ENCODE measurements at places on chromosomes 7 and 10.

GRCh38 chr7:125651823-125652528 is 722.4 kb upstream of the POT1 start:
- DNase-seq = no peak

DNA sequence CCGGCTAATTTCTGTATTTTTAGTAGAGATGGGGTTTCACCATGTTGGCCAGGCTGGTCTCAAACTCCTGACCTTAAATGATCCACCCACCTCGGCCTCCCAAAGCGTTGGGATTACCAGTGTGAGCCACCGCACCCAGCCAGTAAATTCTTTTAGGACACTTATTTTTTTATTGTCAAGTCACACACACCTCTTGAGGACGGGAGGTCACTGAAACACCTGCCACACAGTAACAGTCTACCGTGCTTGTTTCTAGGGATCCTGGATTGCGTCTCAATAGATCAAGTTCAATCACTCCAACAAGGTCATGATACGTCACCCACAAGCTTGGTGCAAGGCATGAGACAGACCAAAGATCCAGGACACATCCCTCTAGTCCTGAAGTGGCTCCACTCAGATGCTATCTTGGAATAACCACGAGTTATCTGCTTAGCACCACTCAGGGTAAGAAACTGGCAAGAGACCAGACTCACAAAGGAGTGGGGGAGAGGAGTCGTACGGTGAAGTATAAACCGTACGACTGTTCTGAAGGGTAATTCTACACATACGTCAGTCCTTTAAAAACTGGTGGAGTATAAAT is 58.9 kb upstream of the NCAPG2 start:
- DNase-seq = no peak

GRCh38 chr10:48474765-48475365 is 130.0 kb downstream of the ARHGAP22 start:
- no peak for DNase-seq

DNA sequence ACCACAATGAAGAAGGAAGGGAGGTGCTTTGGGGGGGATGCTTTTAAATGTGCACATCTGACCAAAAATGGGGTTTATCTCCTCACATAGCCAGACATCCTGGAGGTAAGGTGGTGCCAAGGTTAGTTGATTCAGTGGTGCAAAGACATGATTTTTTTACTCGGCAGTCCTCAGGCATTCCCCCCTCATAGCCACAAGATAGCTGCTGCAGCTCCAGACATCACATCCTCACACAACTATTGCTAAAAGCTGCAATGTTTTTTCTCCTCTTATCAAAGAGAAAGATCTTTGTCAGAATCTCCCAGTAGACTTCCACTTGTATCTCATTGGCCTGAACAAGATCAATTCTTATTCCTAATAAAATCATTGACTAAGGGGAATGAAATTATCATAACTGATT is 141.3 kb upstream of the ZNF438 start:
- DNase-seq = no peak

- DNase-seq = no peak
These were observed 93.8 kb downstream of the WDR37 start for GRCh38 chr10:1149793-1150637.

DNA sequence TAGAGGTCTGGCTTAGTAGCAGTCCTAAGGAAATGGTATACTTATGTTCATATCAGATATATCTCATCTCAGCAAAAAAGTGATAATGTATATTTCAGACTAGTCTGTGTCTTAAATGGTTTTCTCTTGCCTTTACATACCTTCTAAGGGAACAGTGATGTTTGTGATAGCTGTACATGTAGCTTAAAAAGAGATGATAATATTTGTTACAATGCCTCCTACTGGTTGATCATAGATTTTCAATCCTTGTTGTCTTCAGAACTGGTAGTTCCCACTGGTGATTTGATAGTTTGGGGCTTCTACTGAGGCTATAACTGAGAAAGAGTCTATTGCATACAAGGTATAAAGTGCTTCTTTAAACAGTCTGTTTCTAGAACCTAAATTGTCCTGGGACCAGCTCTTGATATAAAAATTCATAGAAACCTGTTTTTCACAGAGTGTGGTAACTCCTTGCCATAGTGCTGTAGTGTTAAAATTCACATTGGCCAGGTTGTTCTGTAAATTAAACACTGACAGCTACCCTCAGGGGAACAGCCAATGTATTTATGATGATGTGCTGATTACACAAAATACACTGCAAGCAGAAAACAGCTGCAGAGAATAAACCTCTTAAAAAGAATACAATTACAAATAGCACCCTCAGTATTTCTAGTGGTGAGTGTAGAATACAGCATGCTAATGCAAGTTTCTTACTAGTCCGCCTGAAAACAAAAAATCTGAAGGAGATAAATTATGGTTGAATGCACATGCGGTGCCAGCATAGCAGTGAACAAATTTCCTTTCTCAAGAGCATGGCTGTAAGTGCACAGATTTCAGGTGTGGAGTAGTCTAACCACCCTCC is 90.3 kb downstream of the BTRC start:
- DNase-seq = peak; percentile 56

DNA sequence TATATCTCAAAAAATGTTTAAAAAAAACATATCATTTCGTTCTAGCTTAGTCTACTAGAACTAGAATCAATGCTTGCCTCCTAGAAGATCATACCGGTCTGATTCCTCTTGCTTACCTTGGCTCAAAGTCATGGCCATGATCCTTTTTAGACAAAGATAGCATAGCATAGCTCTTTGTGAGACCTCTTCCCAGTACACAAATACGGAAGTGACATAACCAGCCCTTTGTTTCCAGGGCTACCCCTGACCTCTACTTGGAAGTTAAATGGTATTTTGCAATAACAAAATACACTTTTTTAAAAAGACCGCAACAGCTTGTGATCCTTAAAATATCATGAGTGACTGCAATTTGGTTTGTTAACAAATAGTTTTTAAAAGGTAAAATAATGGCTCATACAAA is 130.7 kb upstream of the NOBOX start:
- DNase-seq = no peak

GRCh38 chr10:30828680-30829079 is 199.1 kb upstream of the LYZL2 start:
- DNase-seq = no peak

DNA sequence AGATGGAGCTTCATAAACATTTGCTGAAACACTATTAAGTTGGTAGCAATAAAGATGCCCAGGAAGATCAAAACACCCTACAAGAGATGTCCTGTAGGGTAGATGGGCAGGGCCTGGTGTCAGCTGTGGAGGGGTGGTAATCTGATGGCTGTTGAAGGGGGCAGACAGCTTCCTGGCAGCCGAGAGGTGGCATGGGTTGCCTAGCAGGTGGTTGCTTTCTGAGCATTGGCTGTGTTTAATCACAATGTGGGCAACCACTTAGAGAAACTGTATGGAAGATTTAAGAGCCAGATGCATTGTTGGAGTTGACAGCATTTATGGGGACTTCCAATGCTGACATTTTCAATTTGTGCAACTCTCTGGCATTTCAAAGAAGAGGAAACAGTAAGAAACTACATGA is 79.9 kb upstream of the SLC26A5 start:
- no peak for DNase-seq

- DNase-seq = no peak
These were observed 8.7 kb downstream of the CPXM2 start for GRCh38 chr10:123882681-123883445.

DNA sequence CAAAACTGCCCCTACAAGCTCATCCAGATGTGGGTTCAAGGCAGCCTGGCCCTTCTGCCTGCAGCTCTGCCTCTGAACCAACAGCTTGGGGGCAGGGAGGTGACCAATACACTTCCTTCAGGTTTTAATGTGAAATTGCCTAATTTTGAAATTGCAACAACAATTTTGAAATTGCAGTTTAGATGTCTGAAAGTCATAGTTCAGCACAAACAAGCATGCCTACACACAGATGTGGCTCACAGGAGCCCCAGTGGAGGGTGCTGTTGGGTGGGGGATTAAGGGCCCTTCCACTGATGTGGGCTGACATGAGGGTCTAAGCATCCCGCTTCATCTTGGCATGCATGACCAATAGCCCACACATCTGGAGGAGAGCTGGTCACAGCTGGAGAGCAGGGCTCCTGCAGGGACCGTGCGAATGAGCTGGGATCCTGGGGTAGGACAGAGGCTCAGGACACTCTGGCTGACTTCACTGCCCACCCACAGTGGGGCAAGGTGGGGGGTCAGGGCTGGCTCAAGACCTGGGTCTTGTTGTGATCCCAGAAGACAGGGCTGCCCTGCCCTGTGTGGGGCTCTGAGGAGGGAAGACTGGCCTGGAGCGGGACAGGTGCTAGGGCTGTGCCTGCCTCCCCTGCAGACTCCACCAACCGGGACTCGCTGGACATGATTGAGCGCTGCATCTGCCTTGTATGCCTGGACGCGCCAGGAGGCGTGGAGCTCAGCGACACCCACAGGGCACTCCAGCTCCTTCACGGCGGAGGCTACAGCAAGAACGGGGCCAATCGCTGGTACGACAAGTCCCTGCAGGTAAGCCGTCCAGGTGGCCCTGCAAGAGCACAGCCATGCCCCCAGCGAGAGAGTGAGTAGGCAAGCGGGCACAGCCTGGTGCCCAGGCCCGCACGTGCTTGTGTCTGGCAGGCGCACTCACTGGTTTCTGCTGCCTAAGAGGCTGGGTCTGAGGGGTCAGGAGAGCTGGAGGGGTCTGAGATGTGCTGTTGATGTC is 32.3 kb downstream of the CHAT start:
- no peak for DNase-seq

GRCh38 chr7:80207501-80207900 is 72.9 kb downstream of the GNAI1 start:
- DNase-seq = no peak

DNA sequence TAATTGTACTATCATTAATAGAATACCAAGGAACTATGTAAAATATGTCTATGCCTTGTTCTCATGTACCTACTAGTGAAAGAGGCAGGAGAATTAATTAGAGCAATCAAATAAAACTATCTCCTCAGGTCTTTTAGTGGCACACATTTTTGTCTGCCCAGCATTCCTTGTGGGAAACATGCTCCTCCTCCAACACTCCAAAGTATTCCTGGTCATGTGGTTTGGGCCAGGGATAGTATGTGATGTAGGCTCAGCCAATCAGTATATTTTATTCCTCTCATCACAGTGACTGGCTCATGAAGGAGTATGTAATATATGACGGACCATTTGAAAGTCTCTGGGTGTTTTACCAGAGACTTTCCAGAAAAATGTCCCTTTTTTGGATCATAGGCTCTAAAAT is 16.7 kb upstream of the SYPL1 start:
- no peak for DNase-seq

- peak; percentile 76 for DNase-seq
These were observed 4.5 kb upstream of the LRRC4 start for GRCh38 chr7:128035712-128036111.

DNA sequence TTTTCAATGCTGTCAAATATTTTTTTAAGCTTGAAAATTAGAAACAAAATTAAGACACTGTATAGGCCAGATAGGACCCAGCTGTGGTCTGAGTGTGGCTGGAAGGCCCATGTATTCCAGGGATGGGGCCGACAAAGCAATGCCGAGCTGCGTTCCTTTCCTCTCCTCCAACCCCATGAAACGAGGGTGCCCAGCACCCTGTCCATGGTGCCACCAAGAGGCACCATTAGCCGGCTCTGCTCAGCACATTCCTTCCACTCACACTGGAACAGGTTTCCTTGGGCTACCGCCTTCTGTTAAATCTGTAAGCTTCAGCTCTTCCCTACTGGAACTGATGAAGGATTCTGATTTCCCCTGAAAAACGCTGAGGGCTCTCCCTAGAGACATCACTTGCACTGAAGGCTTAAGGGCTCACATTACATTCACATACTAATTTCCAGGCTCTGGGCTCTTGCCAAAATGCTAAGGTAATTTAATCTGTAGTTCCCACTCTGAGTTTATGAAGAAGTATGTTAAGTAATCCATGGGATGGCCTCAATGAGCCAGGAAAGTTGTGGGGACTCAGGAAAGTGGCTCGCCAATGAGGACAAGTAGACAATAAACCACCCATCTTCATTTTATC is 73.7 kb upstream of the CAMK2B start:
- DNase-seq = no peak

DNA sequence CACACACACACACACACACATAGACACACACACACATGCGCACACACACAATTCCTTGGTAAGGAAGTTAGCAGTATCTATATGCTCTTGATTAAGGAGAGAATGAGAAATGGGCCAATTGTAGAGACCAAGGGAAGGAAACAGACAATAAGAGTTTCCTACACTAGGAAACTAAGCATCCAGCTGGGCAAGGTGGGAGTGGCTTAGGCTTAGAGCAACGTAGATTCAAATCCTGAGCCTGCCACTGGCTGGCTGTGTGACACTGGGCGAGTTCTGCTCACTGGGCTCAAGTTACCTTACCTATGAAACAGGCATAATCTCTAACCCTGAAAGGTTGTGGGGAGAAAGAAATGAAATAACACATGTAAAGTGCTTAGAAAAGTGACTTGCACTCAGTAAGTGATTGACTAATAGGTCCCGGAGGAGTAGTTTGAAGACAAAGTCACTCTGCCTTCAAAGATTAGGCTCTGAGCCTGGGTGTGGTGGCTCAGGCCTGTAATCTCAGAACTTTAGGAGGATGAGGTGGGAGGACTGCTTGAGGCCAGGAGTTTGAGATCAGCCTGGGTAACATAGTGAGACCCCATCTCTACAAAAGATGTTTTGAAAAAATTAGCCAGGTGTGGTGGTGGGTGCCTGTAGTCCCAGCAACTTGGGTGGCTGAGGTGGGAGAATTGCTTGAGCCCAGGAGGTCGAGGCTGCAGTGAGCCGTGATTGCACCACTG is 701.4 kb downstream of the PARD3 start:
- DNase-seq = no peak

- DNase-seq = peak; percentile 5
These were observed 38.9 kb downstream of the ADAP1 start for GRCh38 chr7:915291-916218.

GRCh38 chr10:92268748-92269147 is 22.1 kb downstream of the CPEB3 start:
- DNase-seq = no peak

- no peak for DNase-seq
These were observed 178.8 kb downstream of the ELFN1 start for GRCh38 chr7:1848911-1849311.

DNA sequence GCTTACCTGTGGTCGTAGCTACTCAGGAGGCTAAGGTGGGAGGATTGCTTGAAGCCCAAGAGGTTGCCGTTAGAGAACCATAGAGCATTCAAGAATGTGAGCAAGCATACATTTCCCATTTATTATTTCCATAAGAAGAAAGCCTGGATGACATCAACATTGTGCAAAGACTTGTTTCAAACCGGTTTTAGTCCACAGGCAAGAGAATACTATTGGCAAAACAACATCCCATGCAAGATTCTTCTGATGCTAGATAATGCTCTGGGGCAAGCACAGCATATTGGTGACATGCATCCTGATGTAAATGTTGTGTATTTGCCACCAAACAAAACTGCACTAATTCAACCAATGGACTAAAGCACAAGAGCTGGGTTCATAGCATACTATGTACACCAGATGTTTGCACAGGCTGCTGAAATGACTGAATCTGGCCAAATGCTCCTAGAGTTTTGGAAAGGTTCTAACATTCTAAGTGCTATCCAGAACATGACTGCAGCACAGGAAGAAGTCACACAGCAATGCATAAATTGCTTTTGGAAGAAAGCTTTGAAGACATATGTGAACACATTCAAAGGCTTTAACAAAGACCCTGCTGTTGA is 42.6 kb downstream of the OTUD1 start:
- DNase-seq = no peak

All from NCI-H1694 (cell line).